Adrenal gland (tissue), 19 donors: ENCODE measurements at places on chromosomes 5 and 9. TPM values are rescaled to one million over a fixed set of nuclear protein-coding genes. Genes with fewer than 3 reads are reported as not detected.

DNA sequence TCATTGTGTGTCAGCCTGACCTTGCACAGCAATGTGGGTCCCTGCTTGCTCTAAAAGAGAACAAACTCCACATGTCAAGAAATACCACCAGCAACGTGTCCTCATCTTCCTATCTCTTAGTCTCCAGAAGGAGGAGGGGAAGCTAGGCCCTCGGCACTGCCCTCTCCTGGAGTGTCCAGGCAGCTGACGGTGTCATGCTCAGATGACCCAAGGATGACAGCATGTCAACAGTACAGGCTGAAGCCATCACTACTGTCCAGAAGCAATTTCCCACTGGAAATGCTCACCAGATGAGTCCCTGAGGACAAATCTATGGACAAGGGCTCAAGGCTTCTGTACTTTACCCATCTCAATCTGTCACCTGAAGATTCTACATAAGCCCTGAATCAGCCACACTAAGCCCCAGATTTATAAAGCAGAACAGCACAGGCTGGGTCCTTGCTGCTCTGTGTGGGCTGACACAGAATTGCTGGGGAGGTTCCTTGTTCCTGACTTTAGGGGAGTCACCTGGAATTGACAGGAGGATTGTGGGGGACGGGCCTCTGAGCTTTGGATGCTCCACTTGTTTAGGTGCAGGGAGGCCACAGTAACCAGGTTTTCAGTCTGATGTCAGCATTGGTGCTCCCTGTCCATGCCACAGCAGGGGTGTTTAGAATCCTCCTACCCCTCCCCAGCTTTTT lies 210.2 kb downstream of the DAB2IP start:
- DNase-seq, result peak; percentile 88

DNA sequence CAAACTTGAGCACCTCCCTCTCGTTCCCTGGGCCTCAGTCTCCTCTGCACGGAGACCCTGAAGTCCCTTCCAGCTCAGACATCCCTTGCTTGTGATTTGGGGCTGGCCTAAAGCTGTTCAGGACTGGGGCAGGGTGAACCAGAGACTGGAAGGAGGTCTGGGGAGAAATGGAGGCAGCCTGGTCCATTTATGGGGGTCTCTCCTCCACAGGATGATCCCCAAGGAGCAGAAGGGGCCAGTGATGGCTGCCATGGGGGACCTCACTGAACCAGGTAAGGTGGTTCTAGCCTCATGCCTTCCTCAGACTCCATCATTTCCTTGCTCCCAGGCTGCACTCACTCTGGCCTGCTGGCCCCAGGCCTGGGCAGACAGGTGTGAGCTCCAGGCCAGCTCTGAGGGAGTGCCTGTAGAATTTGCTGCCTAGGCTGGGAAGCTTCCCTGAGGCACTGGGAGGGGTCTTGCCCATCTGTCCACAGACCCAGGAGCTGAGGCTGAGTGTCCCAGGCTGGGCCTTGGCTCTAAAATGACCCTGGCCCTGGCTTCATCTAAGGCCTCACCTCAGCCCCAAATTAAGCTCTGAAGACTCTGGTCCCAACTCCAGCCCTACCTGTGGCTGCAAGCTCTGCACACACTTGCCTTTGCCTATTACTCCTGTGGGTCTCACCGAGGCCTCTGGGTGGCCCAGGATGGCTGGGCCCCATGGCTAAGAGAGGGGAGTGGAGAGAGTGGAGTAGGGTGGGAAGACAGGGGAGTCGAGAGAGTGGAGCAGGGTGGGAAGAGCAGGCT lies 1.9 kb downstream of the MYOZ3 start:
- no peak for DNase-seq

Gene LCN6
- 20.8 TPM for polyA plus RNA-seq

Gene GNPDA1
- polyA plus RNA-seq, result 92.8 TPM
